ENCODE measurements at places on chromosomes 3 and 15. TPM values are rescaled to one million over a fixed set of nuclear protein-coding genes. Genes with fewer than 3 reads are reported as not detected.

ITIH1 gene
- not detected for total RNA-seq

ACAD9 gene
- 67.2 TPM for total RNA-seq

MUSTN1 gene
- 0.22 TPM for total RNA-seq

IQCF5 gene
- total RNA-seq = not detected

SYNPR gene
- total RNA-seq = not detected

CLDN18 gene
- total RNA-seq = 0.26 TPM

ZDHHC23 gene
- 2.4 TPM for total RNA-seq

TLR9 gene
- total RNA-seq = not detected

IL12A gene
- 9.1 TPM for total RNA-seq

NME9 gene
- total RNA-seq = not detected

ZMYND10 gene
- total RNA-seq = 0.62 TPM

GOLGA8J gene
- total RNA-seq = 0.40 TPM

SEMA3G gene
- 0.07 TPM for total RNA-seq

DNA sequence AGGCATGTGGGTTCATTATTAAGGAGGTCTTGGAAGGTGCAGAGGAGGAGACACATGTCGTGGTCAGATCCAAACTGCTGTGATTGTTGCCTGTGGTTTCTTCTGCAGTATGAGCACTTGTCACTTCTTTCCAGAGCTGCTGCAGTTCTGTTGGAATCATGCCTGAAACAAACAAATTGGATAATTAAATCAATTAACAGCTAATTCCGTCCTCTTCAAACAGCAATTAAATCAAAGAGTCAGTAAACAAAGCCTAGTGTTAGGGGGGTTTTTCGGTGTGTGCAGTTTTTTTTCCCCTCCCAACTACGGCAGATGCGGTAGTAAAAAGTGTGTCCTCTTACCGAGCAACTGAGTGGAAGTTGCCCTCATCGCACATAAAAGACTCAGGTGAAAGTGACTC lies 542.2 kb downstream of the FOXP1 start:
- DNase-seq = no peak

DNA sequence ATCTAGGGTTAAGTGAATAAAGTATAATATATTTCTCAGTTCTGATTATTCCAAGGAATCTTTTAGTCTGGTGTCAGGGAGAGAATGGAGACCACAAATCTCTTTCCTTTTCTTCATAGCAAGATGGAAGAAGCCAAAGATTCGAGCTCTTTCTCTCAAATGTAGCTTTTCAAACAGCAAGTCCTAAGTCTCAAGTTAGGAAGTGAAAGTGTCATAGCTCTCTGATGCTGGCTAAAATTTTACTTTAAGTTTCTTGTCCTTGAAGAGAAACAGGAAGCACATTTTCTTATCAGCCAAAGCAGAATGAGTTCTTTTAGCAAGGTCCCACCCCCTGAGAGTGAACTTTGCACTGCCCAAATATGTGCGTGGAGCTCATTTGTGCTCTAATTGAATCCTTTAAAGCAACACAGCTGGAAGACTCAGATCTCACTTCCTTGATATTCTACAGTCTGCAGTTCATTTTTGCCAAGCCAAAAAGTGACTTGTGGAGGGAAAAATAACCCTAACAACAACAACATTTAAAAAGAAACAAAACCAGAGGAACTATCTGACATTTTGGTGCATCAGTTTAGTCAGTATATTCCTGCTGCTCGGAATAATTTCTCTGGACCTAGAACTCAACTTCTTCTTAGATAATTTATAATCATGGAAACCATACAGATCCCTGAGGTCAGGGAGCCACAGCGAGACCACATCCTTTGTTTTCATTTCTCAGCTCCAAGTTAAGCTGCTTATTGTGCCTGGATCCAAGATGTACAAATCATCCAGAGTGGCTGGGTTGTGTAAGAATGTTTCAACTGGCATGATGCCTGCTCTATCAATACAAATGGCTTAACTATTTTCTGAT lies 238.7 kb upstream of the P2RY1 start:
- peak; percentile 36 for DNase-seq

DNA sequence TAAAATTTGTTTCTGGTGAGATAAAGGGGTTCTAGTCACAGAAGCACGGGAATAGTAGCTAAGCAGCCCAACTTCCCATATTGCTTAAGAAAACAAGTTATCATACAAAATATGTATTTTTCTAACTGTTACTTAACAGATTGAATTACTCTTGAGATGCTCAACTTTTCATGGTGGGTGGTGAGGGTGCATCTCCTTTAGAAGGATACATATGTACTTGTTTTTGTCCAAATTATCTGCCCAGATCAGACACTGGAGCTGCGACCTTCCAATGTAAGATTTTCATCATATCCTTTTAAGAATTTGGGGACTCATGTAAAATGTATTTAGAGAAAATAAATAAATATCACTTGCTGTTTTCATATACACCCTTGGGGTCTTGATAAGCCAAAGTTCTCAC lies 252.2 kb upstream of the SOX2 start:
- DNase-seq = no peak

DNA sequence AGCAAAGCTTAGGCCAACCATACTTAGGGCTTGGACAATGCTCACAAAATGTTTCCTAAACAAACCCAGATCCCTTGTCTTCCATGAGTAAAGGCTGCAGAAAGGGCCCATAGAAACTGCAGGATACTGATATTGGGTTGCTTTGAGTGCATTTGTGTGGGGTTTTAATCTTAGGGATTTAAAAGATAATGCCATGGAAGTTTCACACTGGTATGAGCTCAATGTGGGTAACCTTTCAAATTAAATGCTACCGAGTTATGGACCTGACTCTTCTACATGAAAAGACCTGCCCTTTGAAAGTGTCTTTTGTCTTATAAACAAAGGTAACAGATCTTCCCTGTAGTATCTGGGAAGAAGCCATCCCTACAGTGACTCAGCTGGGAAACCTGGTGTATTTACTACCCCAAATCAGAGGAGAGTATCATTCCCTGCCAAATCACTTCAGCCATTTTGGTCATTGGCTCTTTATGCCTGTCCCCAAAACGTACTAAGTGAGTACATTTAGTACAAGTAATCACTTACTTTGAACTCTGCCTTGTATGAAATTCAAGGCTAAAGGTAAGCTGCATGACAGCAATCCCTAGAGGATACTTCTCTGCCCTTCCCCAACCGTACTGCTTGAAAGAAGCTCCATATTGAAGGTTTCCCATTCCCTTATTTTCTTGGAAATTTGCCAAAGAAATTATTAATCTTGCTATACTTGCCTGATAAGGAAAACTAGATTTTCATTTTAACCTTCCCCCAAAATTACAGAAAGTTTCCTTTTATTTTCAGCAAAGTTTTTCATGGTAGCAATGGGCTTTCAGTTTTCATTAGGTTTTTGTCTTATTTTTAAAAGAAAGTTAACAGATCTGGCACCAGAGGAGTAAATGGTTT lies 7.2 kb downstream of the TM4SF1 start:
- no peak for DNase-seq

DNA sequence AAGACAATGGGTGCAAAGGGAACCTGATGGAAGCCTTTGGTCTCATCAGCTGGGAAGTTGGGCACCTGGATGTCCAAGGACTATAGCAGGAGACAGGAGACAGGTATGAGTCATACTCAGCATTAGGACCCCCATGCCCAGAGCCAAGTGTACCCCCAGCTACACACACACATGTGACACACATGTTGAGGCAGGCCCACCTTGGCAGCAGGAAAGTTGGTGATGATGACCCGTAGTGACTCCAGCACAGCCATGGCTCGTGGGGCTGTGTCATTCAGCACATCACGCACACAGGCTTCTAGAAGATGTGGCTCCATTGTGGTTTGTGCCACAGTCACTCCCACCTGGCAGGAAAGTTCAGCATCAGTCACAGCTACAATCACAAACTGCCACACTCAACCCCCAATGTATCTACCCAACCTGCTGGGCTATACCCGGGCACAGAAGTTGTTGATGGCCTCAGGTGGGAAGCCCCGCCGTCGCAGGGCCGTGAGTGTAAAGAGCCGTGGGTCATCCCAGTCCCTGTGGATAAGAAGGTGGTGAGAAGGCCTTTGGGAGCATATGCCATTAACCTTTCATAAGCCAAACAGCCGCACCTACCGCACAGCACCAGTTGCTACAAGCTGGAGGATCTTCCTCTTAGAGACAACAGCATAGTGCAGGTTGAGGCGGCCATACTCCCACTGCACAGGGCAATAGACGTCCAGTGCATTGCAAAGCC lies 5.2 kb upstream of the QRICH1 start:
- no peak for DNase-seq

GRCh38 chr3:53809764-53810400 lies 36.3 kb downstream of the CHDH start:
- no peak for DNase-seq

GRCh38 chr3:193743702-193744047 lies 150.7 kb downstream of the OPA1 start:
- DNase-seq = no peak

- no peak for DNase-seq
Observed at GRCh38 chr3:32522682-32523081, 20.0 kb upstream of the CMTM6 start.

DNA sequence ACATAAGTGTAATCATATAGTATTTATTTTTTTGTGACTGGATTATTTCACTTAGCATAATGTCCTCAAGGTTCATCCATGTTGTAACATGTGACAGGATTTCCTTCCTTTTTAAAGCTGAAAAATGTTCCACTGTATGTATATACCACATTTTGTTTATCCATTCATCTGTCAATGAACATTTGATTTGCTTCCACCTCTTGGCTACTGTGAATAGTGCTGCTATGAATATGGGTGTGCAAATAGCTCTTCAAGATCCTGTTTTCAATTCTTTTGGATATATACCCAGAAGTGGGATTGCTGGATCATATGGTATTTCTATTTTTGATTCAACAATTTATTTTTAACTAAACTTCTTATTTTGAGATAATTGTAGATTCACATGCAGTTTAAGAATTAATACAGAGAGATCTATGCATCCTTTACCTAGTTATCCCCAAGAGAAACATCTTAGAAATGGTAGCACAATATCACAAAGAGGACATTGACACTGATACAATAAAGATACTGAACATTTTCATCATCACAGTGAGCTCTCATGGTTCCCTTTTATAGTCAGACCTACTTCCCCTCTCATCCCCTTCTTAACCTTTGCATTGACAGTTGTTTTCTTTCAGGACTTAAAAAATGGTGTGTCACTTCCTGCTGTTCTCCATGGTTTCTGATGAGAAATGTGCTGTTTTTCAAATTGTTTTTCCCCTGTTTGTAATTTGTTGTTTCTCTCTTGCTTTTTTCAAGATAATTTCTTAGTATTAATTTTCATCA lies 90.1 kb downstream of the SATB1 start:
- no peak for DNase-seq

DNA sequence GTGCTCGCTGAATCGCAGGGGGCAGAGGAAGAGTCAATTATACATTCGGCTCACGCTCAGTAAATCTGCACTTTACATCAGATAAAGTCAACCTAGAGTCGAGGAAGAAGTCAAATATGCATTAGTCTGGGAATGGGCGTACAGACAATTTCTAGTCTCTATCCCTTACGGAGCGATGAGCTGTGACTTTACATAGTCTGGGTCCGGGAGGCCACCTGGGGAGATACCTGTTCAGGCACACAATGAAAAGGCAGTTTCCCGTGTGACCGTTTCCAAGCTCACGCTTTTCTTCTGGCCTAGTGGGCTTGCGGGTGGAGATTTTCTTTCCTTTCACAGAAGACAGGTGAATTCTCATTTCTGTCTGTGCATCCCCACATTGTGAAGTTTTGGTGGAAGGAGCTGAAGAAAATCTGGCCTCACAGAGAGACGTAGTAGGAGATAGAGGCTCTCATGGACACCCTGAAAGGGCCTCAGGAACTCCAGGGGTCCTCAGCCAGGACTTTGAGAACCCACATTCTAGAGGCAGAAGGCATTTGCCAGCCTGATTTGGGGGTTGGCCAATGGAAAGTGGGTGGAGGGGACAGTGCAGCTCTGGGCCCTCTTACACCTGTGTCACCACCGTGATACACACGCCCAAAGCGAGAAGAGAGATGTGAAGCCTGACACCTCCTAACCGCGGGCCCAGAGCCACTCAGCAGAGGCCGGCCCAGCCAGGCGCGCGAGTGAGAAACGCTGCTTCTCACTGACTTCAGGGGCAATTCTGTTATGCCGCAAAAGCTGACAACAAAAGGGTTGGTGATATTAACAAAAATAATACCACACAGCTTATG lies 10.7 kb upstream of the OCA2 start:
- DNase-seq = no peak

GRCh38 chr15:50055750-50056157 lies 63.3 kb downstream of the ATP8B4 start:
- no peak for DNase-seq

- no peak for DNase-seq
Observed at GRCh38 chr3:11128682-11129632, 25.3 kb upstream of the HRH1 start.

- DNase-seq = no peak
Observed at GRCh38 chr3:183038757-183039156, 58.4 kb upstream of the DCUN1D1 start.

DNA sequence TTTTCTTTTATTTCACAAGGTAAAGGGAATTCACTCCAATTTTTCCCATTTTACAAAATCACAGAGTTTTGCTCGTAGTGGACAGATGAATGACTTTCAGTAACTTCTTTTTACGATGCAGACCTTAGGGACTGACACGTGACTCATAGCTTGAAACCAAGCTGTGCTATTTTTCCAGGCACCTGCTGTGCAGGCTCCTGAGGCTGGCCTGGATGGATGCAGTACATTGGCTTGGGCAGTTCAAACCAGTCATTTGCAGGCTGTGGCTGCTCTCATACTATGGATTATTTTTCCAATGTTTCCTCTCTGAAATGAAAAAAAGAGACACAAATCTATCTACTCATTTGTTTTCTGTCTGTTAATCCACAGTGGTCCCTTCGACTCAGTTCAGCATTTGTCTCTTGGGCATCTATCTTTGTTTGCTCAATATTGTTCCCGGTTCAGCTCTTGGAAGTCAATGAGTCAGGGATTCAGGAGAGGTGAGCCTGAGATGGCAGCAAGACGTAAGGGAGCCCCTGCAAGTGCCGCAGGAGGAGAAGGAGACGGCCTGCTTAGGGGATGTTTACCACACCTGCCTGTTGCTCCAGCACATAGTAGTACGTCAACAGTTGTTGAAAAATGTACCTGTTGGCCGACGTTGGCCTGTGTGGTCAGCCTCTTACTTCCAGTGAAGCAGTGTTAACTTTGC lies 92.8 kb downstream of the SV2B start:
- no peak for DNase-seq

- no peak for DNase-seq
Observed at GRCh38 chr15:73368301-73369136, at the start of gene HCN4. Gene HCN4 (minus strand): TSS chr15:73368958. CDS start chr15:73368270, 688 bp downstream.

DNA sequence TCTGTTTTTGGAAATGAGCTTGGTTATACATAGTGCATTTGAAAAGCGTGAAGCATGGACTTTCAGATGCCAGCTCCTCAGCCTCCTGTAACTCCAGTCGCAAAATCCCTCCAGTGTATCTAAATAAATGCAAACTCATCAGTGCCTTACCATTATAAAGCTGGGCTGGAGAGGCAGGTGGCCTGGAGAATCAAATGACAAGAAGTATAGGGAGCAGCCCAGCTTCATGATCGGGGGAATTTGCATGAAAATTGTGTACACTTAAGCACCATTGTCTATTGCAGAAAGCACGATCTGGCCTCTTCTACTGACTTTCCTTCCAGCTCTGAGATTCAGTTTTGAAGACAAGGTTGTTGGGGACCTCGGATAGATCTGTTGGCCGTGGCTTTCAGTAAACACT lies 71.7 kb downstream of the IGF1R start:
- DNase-seq = no peak

Measured in A172 (cell line).